ENCODE measurements at places on chromosomes 6 and 20.
A peak's percentile ranks its signal among the peaks of the same experiment; 100 is the strongest.

DNA sequence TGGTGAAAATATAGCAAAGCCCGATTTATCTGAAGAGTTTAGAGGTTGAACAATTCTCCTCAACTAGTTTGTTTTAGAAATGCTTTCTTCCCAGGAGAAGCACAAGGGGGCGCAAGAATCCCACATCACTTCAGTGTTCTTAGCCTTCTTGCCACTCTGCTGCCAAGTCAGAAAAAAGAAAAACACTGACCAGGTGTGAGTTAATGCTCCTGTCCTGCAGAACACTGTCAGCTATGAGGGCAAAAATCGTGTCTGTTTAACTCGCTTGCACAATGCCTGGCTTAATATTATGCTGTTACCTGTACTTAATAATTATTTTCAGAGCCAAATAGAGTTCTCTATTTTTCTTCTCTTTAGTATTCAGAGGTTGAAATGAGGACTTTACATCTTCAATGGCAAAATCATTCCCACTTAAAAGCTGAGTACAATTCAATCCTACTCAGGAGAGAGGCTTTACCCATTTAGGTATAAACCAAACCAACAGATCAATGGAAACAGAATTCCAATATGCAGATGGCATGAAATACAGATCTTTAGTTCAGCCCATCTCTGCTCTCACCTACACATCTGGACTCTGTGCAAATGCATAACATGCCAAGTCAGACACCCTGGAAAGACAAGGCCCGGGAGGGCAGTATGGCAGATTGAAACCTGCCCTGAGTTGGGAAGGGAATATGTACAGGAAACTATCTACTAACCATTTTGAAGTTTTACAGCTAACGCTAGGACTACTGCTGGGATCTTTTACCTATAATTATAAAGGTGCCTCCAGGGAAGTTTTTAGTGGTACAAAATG, 71.4 kb upstream of the TULP1 start:
- DNase-seq: peak; percentile 71

DNA sequence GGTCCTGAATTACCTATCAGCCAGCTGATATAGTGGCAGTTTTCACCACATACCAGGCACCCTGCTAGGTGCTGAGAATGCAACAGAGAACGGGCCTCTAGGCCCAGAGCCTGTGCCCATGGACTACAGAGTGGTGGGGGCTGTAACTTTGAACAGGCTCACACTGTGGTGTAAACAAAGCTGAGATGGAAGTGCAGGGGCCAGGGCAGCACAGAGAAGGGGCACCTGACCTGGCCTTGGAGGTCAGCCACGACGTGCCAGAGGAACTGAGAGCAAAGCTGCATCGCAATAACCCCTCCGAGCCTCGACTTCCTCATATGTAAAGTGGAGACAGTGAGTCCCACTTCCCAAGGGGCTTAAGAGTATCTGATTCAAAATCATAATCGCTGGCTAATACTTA, 105.8 kb downstream of the MAFB start:
- DNase-seq: peak; percentile 73

- no peak for DNase-seq
Measured at GRCh38 chr6:31092769-31093505, 19.4 kb downstream of the C6orf15 start.

- no peak for DNase-seq
Measured at GRCh38 chr20:11807054-11808048, 110.3 kb upstream of the BTBD3 start.

Data from suppressor macrophage treated with lipopolysaccharide for 4 hours (primary cell).